Posterior vena cava (tissue), 2 donors: ENCODE measurements at places on chromosomes 16 and 17.

- DNase-seq: no peak
Measured at GRCh38 chr16:81243942-81244341, 5.5 kb downstream of the BCO1 start.

- DNase-seq: no peak
Measured at GRCh38 chr16:46836534-46837530, 5.9 kb upstream of the C16orf87 start.

- DNase-seq: peak; percentile 48
Measured at GRCh38 chr17:74126179-74126900, 77.1 kb upstream of the RPL38 start.

DNA sequence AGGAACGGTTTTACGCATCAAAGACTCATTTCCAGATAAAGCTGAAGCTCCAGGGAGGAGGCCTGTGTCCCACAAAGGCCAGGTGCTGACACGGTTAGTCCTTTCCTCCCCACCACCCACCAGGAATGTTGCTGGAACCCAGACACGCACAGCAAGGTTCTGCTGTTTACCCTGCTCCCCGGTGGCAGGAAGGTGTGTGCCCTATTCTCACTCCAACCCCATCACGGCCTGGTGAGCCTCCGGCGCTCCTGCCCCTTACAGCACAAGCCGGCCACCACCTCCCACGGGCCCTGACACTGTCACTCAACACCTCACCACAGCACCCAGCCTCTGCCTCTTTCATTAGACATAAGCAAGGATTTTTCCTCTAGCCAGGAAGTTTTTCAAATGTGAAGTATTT is 47.8 kb downstream of the ANKRD11 start:
- peak; percentile 71 for DNase-seq

DNA sequence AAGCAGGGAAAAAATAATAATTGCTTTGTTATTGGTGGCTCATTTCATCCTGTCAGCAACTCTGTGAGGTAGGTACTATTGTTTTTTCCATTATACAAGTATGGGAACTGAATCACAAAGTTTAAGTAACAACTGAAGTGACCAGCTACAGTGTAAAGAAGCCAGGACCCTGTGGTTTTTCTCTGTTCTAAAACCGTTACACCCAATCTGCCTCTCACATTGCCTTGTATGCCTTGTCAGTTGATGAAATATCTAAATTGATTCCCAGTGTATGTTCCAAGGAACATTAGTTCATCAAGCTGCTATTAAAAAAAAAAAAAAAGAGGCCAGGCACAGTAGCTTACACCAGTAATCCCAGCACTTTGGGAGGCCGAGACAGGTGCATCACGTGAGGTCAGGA is 5.4 kb downstream of the PIGL start:
- no peak for DNase-seq

GRCh38 chr17:16513873-16514272 is 21.9 kb upstream of the LRRC75A start:
- DNase-seq: no peak

DNA sequence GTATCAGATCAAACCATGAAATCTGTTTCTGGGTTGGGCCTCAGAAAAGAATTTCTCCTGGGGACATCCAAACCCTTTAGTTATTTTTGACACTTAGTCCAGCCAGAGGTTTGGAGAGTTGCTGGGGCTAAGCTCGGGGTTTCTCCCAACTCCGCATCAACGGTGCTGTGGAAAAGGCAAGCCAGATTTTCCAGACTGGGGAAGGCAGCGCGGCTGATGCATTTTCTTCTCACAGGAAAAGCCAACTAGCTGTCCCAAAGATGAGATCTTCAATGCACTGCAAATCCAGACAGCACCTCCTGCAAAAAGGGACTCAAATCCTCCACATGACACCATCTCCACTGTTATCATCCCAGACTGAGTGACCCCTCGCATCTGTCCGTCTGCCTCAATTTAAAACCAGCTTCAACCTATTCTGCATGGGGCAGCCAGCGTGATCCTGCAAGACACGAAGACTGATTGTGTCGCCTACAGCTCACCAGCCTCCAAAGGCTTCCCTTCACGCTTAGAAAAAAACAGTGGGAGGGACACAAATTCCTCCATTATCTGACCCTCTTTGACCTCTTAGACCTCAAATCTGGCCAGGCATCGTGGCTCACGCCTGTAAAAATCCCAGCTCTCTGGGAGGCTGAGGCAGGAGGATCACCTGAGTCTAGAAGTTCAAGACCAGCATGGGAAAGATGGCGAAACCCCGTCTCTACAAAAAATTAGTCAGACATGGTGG is 62.0 kb downstream of the GAS7 start:
- DNase-seq: no peak

- DNase-seq: no peak
Measured at GRCh38 chr17:80453998-80454556, 22.3 kb downstream of the NPTX1 start.

- no peak for DNase-seq
Measured at GRCh38 chr16:52453644-52454043, 93.3 kb downstream of the TOX3 start.

DNA sequence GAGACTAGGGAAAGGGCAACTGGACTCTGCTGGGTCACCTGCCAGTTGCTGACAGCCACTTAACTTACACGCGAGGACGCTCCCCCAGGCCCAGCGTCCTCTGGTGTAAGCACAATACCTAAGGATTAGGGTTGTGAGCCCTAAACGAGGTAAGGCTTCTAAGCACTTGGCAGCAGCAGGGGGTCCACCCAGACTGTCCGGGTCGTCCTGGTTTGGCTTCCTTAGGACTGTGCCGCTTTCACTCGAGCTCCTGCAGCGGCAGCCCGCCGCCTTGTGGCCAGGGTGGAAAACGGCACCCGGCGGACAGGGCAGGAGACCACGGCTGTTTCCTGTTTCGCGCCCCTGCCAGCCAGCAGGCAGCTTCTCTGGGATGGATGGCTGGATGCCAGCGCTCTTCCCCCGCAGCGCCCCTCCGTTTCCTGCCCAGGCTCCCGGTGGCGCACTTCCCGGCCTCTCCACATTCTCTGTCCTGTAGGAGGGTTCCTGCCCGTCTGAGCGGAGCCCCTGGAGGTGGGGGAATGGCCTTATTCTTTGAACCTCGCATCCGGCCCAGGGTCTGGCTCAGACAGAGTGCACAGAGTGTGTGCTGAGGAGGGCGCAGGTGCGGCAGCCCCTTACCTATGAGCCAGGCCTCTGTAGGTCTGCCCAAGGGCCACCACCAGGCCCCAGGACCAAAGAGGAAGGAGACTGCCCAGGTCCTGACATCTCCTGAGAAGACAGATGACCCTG is 47.0 kb upstream of the AMZ2 start:
- DNase-seq: peak; percentile 90

DNA sequence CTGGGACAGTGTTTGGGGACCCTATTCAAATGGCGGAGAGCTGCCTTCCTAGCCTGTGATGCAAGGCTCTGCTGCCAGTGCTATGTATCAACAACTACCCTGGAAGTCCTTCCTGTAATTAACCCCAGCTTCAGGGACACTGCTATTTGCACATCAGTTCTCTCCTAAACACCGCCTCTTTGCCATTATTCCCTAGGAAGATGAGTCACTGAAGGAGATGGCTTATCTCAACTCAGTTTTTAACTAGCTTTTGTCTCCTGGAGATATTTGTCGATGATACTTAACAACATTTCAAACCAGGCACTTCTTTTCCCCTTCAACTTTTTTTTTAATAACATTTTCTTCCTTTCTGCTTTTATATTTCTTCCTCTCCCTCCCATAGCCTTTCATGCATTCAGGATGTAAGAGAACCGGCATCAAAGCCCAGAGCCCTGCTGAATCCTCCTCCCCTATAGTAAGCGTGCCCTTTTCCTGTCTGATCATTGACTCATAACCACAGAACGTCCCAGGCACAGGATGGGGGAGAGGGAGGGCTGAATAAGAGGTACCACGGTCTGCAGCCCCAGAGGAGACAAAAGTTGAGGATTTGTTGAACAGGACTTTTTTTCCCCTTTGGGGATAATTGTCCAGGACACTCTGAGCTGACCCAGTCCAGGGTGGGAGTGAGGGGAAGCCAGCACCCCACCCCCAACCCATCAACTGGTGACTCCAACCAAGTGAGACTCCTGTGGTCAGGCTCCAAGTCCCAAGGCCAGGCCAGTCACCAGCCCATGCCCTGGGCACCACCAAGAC is 387.8 kb upstream of the SALL1 start:
- no peak for DNase-seq

- no peak for DNase-seq
Measured at GRCh38 chr16:4009177-4009576, 107.1 kb downstream of the ADCY9 start.

DNA sequence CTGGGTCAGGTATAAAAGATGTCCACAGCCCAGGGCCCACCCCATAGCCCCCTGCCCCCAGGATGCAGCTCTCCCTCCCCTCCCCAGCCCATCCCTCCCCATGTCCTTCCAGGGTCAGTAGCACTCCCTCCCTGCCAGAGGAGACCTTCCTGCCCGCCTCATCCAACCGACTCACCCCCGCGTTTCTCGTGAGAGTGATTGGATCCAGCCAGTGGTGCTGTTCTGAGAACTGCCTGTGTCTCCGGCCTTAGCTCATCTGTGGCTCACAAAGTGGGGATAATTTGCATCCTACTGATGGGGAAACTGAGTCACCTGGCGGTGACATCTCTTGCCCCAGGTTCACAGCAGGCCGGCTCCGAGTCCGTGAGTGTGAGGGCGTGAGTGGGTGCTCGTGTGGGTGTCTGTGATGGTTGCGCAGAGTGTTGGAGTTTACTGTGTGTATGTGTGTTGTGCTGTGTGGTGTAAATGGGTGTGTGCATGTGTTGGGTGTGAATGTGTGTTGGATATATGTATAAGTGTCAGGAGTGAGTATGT is 90.7 kb upstream of the GSE1 start:
- no peak for DNase-seq

DNA sequence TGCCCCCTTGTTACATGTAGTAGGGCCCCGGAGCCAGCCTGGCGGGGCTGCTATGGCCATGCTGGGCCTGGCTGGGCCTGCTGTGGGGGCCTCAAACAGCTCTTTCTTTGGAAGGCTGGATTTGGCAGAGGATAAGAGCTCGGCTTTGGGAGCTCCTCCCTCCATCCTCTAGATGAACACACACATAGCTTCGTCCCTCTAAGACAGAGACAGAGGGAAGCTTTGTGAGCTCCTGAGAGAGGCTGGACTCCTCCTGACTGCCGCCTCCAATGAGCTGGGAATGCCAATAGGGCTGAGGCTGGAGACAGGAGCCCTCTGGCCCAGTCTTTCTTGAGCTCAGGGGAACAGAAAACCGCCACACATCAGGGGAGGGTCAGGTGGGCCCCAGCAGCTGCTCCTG is 37.3 kb upstream of the CDC42EP4 start:
- no peak for DNase-seq

- DNase-seq: no peak
Measured at GRCh38 chr17:8870406-8871040, 3.0 kb upstream of the PIK3R6 start.

GRCh38 chr17:57966246-57966645 is 11.0 kb upstream of the CUEDC1 start:
- DNase-seq: peak; percentile 35

DNA sequence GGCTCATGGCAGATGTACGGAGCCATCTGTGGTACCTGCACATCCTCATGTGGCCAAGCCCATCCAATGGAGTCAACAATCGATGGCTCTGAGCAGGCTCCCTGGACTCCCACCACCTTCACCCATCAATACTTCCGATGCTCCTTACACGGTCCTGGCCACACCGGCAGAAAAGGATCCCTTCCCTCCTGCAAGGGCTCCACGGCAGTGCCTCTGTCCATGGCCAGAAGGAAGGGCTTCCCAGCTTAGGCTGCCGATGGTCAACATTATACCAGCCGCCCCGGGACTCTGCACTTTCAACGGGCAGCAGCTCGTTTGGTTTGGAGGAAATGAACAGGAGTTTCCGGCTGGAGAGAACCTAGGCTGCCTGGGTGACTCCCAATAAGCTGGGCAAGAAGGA is 13.2 kb downstream of the SLX4 start:
- DNase-seq: no peak

DNA sequence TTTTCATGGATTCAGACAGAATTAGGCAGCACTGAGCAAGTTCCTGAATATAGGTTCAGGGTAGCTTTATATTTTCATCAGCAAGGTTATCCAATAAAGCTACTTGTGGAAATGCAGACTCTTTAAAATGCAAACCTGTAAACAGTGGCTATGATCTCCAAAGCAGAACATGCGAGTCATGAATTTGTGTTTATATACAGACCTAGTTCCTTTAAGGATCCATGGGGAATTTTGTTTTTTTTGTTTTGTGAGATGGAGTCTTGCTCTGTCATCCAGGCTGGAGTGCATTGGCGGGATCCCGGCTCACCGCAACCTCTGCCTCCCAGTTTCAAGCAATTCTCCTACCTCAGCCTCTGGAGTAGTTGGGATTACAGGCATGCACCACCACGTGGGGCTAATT is 14.8 kb downstream of the CLEC16A start:
- no peak for DNase-seq

DNA sequence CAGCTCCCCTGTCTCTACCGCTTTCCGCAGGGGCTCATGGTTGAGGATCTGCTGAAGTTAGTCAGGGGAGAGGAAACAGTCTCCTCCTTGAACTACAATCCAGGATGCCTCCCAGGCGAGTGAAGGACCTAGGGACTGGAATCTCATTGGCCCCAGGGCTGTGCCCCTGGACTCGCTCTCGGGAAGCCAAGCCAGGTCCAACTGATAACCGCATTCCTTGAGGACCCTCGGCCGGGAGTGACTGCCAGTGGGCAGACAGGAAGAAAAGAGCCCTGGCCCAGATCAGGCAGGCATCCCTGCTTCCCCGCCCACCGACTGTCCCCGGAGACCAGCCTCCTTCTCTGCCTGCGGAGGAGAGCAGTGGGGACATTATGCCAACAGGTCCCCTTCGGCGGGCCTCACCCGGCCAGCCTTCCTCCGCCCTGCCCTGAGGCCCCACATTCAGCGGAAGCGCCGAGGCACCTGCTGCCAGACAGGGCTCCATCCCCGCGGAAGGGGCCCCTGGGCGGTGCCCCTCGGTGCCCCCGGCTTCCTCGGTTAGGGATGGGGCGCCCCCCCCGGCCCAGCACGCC is 776 bp downstream of the LRRC75A start:
- no peak for DNase-seq

- no peak for DNase-seq
Measured at GRCh38 chr17:74485841-74486240, 19.4 kb downstream of the CD300A start.

- DNase-seq: no peak
Measured at GRCh38 chr16:1906055-1906845, 12.0 kb downstream of the HS3ST6 start.

GRCh38 chr16:13856398-13856797 is 63.6 kb upstream of the ERCC4 start:
- DNase-seq: no peak
